ENCODE measurements at places on chromosomes 4 and X.

- DNase-seq, result no peak
Observed at GRCh38 chrX:124862301-124862700, 457.4 kb upstream of the TEX13C start.

DNA sequence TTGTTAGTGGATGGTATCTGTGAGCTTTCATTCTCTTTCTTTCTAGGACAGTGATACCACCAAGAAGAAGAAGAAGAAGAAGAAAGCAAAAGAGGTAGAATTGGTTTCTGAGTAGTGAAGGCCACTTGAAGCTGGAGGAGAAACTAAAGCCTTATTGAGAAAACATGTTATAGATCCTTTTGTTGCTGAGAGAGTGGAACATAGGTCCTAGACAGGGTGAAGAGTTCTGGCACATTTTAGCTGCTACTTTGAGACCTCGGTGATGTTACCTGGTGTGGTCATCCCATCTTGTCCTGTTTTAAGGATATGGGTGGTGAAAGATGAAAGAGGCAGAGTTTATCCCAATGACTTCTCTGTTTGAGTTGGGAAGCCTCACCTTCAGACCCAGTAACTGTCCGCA, 14.1 kb downstream of the DKC1 start:
- DNase-seq, result no peak

DNA sequence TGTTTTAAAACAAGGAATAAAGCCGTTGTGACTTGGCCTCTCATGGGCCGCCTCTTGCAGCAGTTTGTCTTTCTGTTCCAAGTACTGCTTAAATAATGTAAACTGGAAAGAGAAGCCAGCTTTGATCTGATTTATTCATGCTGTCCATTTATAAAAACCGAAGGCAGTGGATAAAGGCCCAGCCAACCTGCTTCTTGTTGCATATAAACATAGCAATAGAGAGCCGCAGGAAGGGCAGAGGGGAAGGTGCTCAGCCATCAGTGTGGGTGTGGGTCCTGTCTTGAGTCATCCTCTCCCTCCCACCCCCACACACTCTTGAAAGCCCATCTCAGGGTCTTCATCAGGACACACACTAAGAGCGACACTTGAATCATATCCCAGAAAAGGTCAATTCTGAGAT, 187.9 kb upstream of the FAM9B start:
- no peak for DNase-seq

DNA sequence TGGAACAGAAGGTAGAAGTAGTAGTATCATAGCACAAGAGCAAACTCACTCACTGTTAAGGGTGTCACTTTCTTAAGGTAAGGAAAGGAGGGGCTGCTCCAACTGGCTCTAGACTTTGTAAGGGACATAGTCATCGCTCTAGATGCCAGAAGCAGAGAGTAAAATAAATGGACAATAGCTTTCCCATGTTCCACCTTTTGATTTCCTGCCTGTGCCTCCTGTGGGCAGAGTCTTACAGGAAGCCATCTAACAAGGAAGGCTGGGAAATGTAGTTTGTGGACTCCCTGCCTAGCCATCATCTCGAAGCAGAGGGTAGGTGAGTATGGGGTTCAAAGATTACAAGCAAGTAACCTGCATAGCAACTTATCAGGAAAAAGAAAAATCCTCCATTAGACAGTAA, 1.7 kb upstream of the METTL14 start:
- DNase-seq, result no peak

DNA sequence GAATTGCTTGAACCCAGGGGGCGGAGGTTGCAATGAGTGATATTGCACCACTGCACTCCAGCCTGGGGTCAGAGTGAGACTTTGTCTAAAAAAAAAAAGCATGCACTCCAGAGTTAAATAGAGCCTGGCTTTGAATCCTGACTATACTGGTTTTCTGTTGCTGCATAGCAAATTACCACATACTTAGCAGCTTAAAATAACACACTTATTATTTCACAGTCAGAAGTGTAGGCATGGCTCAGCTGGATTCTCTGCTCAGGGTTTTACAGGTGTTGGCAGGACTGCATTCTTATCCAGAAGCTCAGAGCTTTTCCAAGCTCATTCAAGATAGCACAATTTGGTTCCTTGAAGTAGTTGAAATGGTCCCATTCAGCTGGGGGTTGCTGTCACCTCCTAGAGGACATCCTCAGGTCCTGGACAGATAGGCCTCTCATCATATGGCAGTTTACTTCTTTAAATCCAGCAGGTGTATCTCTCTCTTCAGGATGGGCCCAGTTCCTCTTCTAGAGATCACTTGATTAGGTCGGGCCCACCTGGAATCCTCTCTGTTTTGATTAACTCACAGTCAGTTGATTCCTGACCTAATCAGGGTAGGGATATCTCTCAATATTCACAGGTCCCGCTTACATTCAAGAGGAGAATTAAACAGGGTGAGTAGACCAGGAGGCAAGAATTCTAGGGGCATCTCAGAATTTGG, 26.8 kb downstream of the DOCK11 start:
- DNase-seq, result no peak

DNA sequence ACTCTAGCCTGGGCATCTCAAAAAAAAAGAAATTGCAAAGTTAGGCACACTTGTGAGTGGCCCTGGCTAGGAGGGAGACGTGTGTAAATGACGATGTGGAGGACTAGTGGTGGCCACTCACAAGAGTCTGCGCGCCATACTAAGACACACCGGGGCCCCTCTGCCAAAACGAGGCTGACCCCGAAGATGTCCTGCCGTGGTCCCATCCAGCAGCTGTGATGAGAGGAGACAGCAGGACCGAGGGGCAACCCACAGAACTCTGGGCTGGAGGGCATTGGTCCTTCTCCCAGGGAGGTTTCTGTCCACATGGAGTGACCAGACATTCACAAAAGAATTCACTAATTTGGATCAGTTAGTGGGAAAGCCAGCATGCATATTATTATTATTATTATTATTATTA, 47.4 kb downstream of the NOP14 start:
- no peak for DNase-seq

- no peak for DNase-seq
Observed at GRCh38 chr4:9979101-9979701, 42.1 kb downstream of the SLC2A9 start.

DNA sequence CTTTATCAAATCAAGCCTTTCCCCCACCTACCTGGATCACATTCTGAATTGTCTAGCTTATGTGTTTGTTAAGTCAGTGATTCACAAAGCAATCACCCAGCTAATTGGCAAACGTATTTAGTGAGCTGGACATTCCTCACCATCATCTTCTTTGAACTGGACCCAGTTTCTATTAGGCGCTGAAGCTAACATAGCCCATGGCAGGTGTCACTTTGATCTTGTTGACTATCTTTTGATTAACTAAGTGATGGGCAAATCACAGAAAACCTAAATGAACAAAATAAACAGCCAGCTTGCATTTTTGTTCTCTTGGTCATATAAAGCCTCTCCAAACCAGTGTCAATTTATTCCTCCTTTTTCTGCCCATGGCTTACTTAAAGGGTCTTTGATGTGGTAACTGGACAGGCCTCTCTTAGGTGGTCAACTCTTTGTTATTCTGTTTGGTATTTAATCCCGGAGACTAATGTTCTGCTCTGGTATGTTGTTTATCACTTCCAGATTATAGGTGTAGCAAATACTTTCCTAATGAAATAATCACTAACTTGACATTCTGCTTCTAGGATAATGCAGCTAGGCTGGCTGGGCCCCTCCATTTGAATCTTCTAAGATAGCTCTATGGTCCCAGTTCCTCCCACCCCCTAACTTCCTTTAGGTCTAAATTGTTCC, 105.3 kb upstream of the SMIM10 start:
- DNase-seq, result no peak

DNA sequence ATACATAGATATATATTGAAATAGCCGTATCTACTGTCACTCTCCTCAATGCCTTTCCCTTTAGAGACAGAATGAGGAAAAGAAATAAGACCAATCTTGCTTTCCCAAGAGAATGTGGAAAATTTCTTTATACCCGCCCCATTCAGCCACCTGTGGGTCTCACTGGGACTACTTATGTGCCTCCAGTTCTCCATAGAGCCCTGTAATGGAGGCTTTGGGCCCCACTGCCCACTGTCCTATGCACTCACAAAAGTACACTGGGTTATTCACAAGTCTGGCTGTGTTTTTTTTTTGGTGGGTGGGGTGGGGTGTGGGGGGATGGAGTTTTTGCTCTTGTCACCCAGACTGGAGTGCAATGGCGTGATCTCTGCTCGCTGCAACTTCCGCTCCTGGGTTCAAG, 70.4 kb upstream of the ELOVL6 start:
- no peak for DNase-seq

GRCh38 chrX:24260842-24261550, 52.9 kb downstream of the SUPT20HL2 start:
- DNase-seq, result peak; percentile 32

DNA sequence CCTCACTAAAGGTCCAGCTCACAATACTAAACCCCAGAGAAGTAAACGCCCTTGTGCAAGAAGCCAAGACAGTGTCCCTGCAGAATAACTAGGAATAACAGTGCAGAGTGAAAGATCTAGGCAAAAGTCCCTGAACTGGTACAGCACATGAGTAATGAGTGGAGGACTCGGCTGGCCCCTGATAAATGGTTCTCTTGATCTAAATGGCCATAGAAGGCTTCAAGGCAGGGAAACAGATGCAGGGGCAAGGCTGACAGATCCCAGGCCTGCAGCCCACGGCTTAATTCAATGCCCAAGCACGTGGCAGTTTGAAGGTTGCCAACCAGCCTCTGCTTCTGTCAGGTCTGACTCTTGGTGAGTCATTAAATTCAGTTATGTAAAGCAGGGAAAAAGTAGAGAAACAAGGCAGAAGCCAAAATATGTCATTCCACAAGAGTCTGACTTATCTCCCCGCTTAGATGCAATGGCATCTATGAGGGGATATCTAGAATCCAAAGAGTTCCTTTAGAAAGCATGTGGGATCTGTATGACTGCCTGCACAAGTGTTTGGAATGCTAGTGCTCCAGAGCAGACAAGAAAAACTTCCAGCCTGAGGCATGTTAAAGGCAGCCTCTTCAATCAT, 121.3 kb downstream of the PRDM5 start:
- no peak for DNase-seq

- DNase-seq, result peak; percentile 59
Observed at GRCh38 chrX:154486396-154487207, at the start of gene UBL4A. Gene UBL4A (minus strand): TSS chrX:154486615. CDS start chrX:154486584, 31 bp downstream.

GRCh38 chrX:154369449-154370299, 4.8 kb downstream of the FLNA start:
- DNase-seq, result peak; percentile 78

- DNase-seq, result no peak
Observed at GRCh38 chr4:71411981-71412380, 73.2 kb downstream of the SLC4A4 start.

DNA sequence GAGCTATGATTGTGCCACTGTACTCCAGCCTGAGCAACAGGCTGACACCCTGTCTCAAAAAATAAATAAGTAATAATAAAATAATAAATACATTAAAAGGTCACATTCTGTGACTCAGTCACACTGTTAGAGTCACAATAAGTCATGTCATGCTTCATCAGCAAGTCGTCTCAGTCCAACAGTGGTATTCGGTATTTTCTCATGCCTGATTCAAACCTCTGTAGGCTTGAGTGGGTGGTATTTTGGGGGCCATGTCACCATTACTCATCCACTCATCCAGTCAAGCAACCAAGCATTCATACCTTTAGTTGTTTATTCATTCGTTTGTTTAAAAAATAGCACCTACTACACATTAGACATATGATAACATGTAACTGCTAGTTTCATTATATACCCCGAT, 46.9 kb downstream of the SUPT20HL2 start:
- DNase-seq, result no peak

DNA sequence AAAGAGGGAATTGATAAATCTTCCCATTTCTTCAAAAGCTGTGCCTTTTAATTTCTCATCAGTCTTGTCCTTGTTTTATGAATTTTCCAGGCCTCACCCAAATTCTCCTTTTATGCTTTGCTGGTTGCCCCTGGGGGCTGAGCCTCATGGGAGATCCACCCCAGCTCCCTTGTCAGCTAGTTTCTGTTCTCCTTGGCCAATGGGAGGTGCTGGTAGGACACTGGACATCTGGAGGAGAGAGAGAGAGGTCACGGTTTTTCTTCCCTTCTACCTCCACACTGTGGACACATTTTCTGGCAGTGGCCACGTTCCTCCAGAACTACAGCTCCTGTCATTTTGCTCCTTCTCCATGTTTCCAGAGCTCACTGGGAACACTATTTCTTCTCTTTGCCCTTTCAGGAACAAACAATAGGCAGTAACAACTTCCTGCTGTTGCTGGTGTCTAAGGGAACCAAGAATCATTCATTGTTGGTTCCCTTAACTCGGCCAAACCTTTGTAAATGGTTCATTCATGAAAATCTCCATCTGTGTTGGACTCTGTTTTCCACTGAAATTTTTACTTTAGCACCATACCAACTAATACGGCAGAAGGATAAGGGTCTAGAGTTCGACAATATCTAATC, 334.5 kb downstream of the GPAT3 start:
- no peak for DNase-seq

DNA sequence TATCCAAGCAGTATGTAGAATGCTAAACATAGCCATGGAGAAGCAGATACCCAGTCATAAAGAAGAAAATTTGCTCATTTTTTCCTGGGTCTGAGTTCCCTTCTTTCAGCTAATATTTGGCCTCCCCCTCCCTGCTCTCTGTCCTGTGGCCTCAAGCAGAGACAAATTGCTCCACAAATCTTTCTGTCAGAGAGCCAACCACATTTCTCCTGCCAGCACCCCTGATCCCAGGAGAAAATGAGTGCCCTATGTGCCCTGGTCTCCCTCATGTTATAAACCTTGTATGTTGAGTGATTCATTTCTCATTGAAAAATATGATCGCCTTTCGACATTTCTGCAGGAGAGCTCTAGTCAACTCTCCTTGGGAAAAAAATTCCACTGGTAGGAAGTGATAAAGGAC, 82.0 kb downstream of the TMEM156 start:
- no peak for DNase-seq

- DNase-seq, result no peak
Observed at GRCh38 chr4:173478201-173478912, 51.7 kb downstream of the HAND2 start.

- no peak for DNase-seq
Observed at GRCh38 chr4:101500742-101501141, 153.4 kb upstream of the PPP3CA start.

- DNase-seq, result no peak
Observed at GRCh38 chr4:147160908-147161513, 215.3 kb upstream of the TTC29 start.

DNA sequence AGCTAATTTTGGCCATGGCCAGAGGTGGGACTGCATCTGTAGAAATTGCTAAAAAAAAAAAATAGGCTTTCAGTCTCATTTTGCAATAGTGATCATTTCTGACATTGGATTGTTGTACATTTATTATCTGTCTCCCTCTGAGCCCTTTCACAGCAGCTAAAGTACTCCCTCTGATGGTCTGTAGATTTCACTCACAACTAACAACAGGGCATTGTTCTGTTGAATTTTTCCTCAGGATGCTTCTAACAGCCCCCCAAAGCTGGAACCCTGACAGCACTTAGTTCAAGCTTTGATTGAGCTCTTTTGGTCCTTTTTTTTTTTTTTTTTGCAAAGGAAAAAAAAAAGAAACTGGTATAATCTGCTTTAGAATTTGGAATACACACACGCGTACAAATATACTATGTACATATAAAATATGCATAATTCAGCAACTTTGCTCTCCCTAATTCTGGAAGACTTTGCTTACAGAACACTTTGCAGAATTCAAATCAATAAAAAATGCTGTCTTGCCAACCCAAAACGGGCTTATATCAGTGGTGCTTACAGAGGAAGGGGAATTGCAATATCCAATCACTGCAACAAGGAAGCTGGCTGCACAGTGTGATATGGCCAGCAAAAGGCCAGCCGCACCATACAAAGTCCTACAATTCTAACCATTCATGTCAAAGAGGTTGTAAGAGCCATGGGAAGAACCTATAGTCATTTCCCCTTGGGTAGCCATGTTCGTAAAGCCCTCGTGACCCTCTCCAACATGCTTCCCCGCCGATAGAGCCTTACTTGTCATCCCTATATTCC, 406.4 kb downstream of the SMARCA1 start:
- no peak for DNase-seq

All from left colon (tissue), 2 donors.